ENCODE measurements at places on chromosomes 3 and 15.

DNA sequence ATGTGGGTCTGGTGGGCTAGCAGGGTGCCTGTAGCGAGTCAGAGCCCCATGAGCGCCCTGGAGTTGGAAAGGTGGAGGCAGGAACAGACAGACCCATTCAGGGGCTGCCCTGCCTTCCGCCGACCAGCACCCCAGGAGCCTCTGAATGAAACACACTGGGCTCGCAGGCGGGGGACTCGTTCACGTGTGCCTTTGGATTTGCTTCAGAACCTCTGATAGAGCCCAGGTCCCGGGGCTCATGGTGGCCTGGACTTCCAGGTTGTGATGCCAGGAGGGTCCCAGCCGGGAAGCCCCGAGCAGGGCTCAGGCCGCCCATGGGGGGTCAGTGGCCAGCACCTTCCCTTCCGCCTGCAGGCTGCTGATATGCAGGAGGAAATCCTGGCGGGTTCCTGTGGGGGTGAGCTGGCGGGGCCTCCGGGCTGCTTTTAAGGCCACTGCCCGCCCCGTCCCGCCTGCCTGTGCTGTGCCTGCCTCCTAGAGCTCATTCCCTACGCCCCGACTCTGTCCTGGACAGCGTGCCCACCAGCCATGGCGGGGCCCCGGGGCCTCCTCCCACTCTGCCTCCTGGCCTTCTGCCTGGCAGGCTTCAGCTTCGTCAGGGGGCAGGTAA is at the start of gene STAB1:
Gene STAB1 (plus strand): TSS at position 453 of the 610 bp plus-strand sequence. CDS start 76 bp downstream, at position 529.
- DNase-seq, result no peak

DNA sequence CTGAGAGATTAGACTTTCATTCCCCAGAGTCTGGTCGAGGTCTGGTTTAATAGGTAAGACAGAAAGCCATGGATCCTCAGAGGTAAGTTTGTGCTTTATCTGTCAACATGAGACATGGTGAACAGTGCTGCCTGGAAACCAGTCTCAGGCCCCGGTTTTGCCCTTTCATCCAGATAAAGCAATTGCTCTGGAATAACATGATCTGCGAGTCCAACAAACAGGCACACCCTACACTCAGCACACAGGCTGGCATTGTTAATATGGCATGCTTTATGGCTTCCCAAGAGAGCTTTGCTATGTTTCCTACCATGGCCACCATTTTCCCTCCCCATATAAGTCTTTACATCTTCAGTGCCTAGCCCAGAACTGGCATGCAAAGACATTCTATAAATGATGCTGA is 30.1 kb upstream of the MNS1 start:
- DNase-seq, result no peak

GRCh38 chr3:188531210-188531609 is 377.3 kb downstream of the LPP start:
- peak; percentile 77 for DNase-seq

DNA sequence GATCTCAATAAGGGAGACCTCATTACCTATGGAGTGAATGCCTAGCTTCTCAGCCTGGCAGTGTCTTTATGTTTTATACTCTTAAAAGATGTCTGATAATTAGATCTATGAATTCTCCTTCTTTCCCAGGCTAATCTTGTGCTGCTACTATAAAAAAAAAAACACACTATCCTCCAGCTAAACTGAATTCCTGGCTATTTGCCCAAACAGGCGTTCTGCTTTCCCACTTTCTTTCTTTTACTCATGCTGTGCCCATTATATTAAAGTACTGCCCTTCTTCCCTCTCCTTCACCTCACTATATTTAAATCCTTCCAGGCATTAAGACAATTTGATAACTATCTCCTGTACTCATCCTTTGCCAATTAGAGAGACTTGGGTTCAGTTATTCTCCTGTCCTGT is 1134.9 kb downstream of the ROBO2 start:
- peak; percentile 5 for DNase-seq

- no peak for DNase-seq
These were observed 130.1 kb upstream of the GOLGA6L6 start for GRCh38 chr15:20671675-20672074.

DNA sequence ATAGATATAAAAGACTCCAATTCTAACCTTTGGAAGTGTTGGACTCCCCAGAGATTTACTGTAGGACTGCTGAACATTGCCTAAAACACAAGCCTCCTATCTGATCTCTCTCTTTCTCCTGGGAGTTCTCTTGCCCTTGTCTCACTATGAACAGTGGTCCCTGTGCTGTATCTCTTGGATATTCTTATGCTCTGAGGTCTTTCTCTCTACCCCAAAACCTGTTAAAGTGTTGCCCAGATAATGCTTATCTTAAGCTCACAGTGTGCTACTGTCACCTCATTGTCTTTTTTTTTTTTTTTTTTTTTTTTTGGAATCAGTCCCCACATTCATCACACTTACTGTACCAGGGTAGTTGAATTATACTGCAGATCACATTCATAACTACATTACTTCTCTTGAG is 131.0 kb upstream of the CBLB start:
- DNase-seq, result no peak

DNA sequence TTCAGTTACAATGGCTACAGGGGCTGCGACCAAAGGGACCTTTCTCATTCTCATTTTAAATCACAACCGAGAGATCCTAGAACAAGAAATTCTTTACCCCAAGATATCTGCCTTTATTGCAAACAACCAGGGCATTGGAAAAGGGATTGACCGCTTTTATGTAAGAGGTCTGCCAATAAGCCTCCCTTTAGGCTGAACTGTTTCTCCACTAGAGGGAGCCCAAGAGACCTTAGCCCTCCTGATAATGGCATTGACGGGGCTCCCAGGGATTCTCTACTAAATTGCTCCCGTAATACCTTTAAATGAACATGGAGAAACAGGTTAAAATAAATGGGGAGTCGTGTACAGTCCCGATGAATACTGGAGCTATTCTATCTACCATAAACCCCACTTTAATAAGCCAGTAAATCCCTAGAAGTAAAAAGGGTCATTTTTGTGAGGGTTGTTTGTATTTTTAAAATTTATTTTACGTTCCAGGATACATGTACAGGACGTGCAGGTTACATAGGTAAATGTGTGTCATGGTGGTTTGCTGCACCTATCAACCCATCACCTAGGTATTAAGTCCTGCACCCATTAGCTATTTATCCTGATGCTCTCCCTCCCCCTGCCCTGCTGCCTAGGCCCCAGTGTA is 7.5 kb upstream of the IGSF10 start:
- DNase-seq, result peak; percentile 65

GRCh38 chr15:25859838-25860645 is 3.1 kb downstream of the ATP10A start:
- no peak for DNase-seq

DNA sequence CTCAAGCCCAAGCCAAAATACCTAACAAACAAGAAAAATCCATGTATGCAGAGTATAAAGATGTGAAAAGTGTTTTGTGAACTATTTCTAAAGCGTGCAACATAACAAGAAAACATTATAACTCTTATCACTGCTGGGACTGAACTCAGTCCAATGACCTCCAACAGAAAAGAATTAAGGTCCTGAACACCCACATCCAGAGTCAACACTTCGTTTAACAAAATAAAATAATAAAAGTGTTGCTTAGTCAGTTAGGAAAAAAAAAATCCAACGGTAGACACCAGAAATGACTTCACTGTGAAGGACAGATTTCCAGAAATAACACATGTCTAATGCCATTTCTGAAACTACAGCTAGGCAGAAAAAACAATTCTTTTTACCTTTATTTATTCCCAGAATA is 28.0 kb downstream of the MB21D2 start:
- no peak for DNase-seq

DNA sequence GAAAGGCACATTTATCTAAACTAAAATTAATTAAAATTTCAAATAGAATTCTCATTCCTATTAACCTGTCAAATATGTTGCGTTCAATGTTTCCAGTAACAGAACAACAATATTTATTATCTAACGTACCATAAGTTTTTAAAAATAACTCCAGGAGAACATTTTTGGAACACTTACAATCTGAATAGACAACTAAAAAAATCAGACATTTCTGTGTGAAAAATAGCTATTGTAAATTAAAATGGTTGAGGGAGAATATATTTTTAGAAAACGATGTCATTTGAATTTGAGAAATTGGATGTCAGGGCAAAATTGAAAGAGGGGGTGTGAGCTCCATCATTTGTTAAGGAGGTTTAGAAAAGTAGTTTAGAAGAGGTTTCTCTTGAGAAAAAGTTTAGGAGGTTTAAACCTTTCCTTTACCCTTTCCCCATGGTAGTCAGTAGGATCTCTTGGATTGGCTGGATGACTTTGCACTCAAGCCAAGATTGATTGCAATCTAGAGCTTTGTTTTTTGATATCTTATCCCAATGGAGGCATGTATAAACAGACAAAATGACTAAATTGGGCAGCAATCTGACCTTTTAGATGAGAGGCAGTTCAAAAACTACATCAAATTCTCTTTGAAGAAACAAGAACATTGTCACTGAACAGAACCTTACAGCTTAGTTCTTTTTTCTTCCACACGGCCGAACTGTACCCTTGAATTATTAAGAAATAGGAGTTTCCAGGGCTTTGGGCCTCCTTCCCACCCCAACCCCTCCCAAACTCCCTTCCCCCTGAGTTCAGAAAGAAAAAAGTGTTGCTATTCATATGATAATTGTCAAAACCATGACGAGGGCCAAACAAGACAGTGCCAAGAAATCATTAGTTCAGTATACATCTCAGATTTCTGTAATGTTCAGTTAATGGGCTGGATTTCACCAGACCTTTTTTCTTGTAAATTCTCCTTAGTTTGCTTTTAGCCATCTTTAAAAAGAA is 79.7 kb upstream of the CDIN1 start:
- no peak for DNase-seq

Measured in fibroblast of skin of scalp (primary cell).